NCI-H1092 (cell line): ENCODE measurements at places on chromosomes 7 and 10.

DNA sequence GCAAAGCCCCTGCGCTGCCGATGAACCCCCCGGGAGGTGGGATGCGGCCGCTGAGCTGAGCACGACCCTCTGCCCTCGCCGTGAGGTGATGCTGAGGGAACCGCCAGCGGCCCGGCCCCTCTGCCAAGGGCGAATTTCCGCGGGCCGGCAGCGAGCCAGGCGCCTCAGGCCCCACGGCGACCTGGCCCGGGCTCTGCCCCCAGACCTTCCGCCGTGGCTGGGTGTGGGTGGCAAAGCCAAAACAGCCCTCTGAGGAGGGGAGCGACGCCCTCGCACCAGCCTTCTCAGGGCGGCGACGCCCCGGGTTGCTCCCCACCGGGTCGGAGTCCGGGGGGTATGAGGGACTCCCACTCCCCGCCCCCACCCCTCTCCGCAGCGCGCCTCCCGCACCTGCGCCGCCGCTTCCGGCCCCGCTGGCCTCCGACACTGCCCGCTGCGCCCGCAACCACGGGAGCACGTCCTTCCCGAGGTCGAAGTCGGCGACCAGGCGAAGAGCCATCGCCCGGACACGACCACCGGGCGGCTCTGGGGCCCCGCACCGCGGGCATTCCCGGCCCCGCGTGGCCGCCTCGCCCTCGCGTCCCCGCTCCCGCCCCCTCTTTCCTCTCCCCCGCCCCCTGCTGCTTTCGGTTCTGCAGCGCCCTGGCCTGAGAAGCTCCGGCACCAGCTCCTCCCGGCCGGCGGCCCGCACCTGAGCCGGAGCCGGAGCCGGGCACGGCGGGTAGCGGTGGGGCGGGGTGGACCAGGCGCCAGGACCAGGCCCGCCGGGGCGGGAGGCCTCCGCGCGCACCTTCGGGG, at the start of gene GSAP:
GSAP (minus strand) TSS at position 527 of the 798 bp plus-strand sequence; CDS start at position 499, 28 bp downstream.
- DNase-seq = peak; percentile 55

- no peak for DNase-seq
Measured at GRCh38 chr10:128596906-128597305, 470.7 kb upstream of the MKI67 start.

GRCh38 chr7:155660758-155661093, 16.3 kb downstream of the RBM33 start:
- no peak for DNase-seq

DNA sequence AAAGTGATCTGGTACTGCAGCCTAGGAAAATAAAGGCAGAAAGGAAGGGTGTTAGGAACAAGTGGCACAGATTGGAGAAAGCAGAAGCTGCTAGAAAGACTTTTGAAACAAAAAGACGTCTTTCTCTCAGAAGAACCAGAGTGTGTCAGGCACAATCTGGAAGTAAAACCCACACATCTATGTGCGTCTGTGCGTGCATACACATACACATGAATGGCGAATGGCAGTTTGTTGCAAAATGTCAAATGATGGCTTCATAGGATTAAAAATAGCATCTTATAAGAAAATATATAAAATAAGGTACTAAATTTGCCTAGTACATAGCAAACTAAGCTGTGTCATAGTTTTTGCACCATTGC, 246.3 kb downstream of the CDK14 start:
- no peak for DNase-seq

DNA sequence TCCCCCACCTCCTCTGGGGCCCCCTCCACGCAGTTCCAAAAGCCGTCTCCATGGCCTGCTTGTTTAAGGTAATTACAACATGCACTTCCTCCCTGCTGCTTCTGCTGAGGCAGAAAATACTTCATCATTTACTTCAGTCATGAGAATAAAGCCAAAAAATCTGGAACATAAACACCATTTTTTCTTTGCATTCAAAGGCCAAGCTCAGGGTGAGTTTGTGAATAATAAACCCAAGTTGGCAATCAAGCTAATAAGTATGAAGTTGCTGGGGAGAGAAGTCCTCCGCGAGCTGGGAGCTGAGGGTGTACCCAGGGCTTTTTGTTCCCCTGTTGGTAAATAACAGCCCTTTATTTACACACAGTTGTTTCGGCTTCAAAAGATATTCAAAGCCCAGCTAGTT, 70.5 kb downstream of the FAM204A start:
- DNase-seq = no peak

GRCh38 chr10:71462062-71462935, 65.6 kb downstream of the CDH23 start:
- no peak for DNase-seq

- no peak for DNase-seq
Measured at GRCh38 chr10:132837905-132838304, 52.0 kb upstream of the NKX6-2 start.

DNA sequence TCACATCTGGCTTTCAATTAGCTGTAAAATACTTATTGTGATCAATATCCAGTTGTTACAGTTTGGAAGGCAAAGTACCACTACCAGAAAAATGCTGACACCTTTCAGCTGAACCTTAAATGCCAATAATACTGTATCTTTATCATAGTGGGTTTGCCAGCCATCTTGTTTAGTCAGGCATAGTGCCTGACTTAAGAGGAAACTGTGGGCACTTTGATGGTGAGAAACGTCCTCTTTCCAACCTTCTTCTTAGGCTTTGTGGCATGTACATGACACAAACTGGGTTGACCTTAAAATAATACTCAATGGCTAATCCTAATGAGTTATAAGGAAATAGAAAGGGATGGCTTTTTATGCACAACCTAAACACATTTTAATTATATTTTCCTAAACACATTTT, 52.3 kb upstream of the PRR15 start:
- no peak for DNase-seq

- no peak for DNase-seq
Measured at GRCh38 chr10:4651404-4652037, 174.5 kb upstream of the AKR1E2 start.

DNA sequence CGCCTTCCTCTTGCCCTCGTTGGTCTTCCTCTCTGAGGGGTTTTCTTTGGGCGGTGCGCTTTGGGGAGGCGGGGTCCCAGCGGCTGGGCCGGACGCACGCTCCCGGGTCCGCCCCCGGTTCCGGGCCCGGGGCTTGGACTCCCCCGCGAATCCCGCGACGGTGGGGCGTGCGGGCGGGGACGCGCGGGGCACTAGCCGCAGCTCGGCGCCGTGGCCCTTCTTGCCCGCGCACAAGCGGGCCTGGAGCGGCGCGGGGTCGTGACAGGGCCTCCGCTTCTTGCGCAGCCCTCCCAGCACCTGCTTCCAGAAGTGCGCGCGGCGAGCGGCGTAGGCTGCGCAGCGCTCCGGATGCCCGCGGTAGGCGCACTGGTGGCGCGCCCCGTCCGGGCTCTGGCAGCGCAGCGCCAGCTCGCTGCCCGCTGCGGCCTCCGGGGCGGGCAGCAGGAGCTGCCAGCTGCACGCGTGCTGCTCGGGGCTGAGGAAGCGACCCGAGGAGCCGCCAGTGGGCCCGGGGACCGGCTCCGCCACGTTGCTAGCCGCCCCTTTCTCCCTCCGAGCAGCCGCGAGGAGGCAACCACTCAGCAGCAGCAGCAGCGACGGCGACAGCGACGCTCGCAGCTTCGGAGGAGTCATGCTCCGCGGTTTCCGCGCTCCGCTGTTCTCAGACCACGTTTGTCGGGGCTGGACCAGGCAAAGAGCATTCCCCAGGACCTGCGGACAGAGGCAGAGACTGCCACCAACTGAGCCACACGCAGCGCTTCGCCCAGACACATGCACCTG, 759 bp downstream of the FGFBP3 start:
- peak; percentile 64 for DNase-seq

- DNase-seq = peak; percentile 70
Measured at GRCh38 chr10:123132576-123133477, 2.9 kb upstream of the HMX3 start.

DNA sequence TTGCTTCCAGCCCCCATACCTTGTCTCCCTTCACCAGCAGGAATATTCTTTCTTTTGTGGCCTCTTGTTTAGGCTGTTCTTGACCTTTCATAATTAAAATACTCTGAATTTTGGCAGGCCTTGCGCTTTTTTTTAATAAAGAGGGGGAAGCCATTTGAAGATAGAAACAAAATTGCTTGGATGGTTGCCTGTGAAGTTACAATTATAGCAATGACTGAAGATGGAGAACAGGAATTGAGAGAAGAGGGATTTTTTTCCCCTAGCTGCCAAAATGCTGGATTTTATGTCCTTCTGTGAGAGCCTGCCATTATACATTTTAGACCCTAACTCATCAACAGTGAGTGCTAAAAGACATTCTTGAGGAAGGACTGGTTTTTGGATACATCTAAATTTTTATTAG, 24.8 kb downstream of the FGFBP3 start:
- DNase-seq = no peak

- no peak for DNase-seq
Measured at GRCh38 chr10:484441-484924, 205.0 kb downstream of the DIP2C start.

GRCh38 chr7:43879477-43879876, 10.2 kb upstream of the MRPS24 start:
- no peak for DNase-seq

- DNase-seq = no peak
Measured at GRCh38 chr10:88138319-88138848, 275.0 kb downstream of the PTEN start.

- DNase-seq = peak; percentile 43
Measured at GRCh38 chr7:134420424-134421125, 38.3 kb downstream of the AKR1B1 start.

GRCh38 chr10:35684586-35684985, 42.5 kb upstream of the FZD8 start:
- peak; percentile 14 for DNase-seq

DNA sequence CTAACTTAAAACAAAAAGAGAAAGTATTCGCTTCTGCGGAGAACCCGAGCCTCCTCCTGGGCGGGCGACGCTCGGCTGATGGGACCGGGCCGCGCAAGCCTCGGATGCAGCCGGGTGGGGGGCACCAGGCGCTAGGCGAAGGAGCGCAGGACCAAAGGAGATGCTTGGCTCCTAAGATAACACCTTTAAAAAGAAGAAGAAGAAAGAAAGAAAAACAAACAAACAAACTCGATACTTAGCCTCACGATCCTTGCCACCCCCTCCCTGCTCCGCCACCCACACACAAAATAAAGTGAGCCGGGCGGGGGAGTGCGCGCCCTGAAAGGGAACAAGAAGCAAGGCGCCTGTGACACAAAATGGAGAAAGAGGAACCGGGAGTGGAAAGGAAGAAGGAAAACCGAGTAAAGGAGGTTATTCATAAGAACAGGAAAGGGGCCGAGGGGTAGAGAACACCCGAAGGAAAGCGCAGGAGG, 34.0 kb upstream of the EBLN1 start:
- DNase-seq = peak; percentile 8

GRCh38 chr10:95565336-95565735, 4.2 kb upstream of the SORBS1 start:
- no peak for DNase-seq

- DNase-seq = no peak
Measured at GRCh38 chr7:74235518-74236268, 18.5 kb downstream of the RFC2 start.

- DNase-seq = no peak
Measured at GRCh38 chr7:44367475-44368043, 42.2 kb upstream of the CAMK2B start.

DNA sequence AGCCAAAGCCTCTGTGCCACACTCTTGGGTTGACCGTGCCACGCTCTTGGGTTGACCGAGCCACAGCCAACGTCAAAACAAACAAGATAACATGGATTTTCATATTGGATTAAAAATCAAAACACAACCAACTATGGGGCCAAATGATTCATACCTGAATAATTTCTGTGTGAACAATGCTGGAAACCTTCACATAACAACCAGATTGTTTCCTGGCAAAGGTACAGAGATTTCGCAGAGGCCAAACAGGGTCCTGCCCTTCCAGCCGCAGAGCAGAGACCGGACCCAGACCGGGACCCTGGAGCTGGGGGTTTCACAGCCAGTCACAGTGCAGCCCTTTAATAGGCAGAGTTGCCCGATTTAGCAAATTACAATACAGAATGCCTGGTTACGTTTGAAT, 40.5 kb downstream of the ITIH5 start:
- DNase-seq = no peak

- no peak for DNase-seq
Measured at GRCh38 chr10:111551001-111551400, 474.2 kb downstream of the ADRA2A start.

- DNase-seq = no peak
Measured at GRCh38 chr10:79129361-79129997, 60.7 kb downstream of the ZMIZ1 start.

DNA sequence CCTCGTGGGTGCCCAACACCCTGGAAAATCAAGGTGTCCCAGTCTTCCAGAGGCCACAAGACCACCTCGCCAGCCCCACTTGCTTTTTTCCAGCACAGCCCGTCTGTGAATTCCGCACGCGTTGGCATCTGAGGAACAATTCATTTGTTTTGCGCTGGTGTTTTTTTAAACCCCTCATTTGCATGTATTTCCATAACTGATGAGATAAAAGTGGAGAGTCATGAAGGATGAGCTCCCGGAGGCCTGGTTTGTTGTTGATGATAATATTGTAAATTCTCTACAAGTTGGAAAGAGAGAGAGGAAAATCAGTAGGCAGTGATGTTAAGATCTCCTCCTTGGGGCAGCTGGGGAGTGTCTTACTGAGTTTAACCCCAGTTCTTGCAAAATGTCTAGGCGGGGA, 34.6 kb downstream of the SLC29A3 start:
- DNase-seq = no peak

DNA sequence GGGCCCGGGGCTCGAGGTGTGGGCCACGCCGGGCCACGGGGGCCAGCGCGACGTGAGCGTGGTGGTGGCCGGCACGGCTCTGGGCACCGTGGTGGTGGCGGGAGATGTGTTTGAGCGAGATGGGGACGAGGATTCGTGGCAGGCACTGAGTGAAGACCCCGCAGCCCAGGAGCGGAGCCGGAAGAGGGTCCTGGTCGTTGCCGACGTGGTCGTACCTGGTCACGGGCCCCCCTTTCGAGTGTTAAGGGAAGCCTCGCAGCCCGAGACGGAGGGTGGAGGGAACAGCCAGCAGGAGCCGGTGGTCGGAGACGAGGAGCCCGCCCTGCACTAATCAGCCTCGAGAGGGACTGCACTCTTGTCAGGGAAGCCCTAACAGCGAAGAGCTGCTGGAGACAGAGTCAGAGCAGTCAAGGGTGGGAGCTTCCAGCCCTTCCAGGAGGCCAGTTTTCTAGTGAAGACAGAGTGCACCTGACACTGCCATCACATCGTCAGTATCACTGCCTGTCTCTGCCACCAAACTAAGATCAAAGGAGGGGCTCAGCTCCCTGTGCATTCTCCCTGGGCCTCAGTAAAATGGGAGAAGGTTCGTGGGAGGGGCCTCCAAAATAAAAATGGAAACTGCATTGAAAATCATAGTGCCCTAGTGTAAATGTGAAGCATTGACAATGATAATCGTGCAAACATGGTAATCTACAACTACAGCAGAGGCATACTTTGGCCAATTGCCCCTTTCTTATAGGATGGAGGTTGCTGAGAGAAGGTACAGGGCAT, 1.3 kb downstream of the MBLAC1 start:
- no peak for DNase-seq

- no peak for DNase-seq
Measured at GRCh38 chr7:139942636-139943035, 113.6 kb downstream of the TBXAS1 start.

GRCh38 chr10:124626759-124627380, 117.3 kb downstream of the FAM53B start:
- DNase-seq = no peak
